ENCODE measurements at places on chromosomes 6 and 20.

- no peak for DNase-seq
These were observed 101.5 kb downstream of the CD2AP start for GRCh38 chr6:47579040-47579439.

- no peak for DNase-seq
These were observed 129.4 kb downstream of the CDH26 start for GRCh38 chr20:60087563-60088105.

GRCh38 chr20:43102394-43102793 lies 87.3 kb downstream of the PTPRT start:
- no peak for DNase-seq

- no peak for DNase-seq
These were observed 1.3 kb upstream of the OCSTAMP start for GRCh38 chr20:46551522-46552381.

- DNase-seq, result no peak
These were observed 313.0 kb downstream of the FRK start for GRCh38 chr6:115747719-115748118.

GRCh38 chr6:127959869-127960268 lies 59.0 kb upstream of the THEMIS start:
- DNase-seq, result no peak

DNA sequence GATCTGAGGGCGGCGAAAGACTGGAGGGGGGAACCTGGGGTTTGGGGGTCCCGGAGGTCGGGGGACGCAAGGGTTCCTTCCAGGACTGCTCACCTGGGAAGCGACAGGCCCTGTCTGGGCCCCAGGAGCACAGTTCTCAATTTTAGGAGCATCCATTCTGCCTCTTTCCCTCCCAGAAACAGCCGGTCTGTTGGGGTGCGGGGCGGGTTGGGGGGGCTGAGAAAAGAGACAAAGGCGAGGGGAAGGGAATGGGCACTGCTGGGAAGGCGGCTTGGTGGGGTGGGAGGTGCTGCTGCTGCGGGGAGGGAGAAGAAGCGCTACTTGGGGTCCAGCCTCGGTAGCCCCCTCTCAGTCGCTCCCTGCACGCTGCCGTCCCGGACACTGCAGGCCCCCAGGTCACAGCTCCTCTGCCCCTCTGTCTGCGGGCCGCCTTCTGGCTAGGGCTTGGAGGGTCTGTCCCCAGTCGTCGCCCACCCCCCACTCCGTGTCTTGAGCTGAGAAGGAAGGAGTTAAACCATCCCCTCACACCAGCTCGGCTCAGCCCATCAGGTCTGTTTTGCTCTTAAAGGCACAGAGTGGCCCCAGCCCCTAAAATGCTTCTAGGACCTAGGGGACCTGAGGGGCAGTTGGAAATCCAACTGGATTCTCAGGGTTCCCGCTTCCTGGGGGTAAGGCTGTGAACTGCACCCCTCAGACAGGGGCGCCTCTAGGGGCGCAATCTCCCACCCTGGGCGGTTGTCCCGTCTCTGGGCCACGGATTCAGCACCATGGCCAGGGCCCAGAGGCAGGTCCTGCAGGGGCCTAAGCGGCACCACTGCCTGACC lies 690 bp downstream of the GDAP1L1 start:
- DNase-seq, result no peak

- DNase-seq, result no peak
These were observed 56.1 kb downstream of the FIG4 start for GRCh38 chr6:109747221-109747620.

DNA sequence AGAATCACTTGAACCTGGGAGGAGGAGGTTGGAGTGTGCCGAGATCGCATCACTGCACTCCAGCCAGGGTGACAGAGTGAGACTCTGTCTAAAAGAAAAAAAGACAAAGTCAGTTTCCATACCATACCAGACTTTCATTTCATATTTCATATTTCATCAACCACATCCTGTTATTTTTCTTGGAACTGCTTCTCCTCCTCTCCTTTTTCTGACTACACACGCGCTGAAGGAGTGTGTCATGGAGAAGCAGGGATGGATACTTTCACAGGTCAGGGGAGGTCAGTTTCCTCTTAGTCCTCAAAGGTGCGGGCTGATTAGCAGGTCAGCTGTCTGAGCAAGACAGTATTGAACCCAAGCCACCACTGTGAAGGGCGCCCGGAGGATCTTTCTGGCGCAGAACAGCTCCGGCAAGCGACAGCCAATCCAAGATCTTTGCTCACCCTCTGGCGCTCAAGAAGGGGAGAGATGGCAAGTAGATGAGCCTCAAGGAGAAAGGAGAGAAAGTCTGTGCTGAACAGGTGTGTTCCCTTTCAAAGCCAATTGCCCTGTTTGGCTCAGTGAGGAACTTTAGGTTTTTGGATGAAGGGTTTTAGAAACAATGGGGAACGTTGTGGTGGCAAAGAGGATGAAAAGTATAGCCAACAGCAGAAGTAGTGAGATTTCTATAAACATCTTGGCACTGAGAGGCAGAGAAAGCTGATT lies 18.9 kb upstream of the SYNJ2 start:
- no peak for DNase-seq

GRCh38 chr6:15365273-15365687 lies 119.4 kb downstream of the JARID2 start:
- peak; percentile 64 for DNase-seq

- no peak for DNase-seq
These were observed 16.0 kb downstream of the UQCC2 start for GRCh38 chr6:33695451-33695887.

- no peak for DNase-seq
These were observed 68.7 kb upstream of the FBXO30 start for GRCh38 chr6:145883263-145883662.

DNA sequence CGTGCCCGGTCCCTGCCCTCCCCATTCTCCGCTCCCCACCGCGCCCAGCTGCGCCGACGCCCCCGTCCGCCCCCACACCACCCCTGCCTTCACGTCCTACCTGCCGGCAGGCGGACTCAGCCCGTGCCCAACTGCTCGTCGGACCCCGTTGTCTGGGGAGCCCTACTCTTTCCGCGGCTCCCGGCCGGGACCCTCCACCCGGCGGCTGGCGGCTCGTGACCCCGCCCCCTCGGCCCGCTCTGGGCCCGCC lies at the start of gene SERAC1:
TSS of gene SERAC1 (minus strand) at position 223 of the 250 bp plus-strand sequence. CDS start 9,899 bp downstream, outside the sequence.
- DNase-seq, result no peak

DNA sequence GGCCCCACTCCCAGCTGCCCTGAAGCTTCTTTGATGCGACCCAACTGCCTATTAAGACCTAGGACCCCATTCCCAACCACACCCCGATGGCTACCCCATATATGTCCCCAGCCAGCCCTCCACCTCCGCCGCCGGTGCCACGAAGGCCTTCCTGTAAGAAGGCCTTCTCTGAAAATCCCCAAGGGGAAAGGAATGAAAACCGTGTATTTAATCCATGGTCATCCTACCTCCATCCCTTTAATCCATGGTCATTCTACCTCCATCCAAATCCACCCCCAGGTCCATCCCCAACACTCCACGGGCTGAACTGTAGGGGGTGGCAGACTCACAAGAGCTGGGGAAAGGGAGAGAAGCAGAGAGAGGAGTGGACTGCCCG lies 545 bp upstream of the VSX1 start:
- DNase-seq, result no peak

DNA sequence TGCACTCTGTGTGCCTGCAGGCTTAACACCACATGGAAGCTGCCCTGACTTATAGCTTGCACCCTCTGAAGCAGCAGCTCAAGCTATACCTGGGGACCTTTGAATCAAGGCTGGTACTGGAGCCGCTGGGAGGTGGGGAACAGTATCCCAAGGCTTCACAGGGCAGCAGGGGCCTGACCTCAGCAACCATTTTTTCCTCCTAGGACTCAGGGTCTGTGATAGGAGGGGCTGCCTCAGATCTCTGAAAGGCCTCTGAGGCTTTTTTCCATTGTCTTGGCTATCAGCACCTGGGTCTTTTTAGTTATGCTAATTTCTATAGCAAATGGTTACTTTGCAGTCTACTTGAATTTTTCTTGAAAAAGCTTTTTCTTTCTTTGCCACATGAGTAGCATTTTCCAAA lies 80.2 kb upstream of the OPRM1 start:
- no peak for DNase-seq

GRCh38 chr6:43773980-43774775 lies 4.2 kb downstream of the VEGFA start:
- DNase-seq, result no peak

GRCh38 chr6:4313044-4313686 lies 177.8 kb upstream of the ECI2 start:
- no peak for DNase-seq

DNA sequence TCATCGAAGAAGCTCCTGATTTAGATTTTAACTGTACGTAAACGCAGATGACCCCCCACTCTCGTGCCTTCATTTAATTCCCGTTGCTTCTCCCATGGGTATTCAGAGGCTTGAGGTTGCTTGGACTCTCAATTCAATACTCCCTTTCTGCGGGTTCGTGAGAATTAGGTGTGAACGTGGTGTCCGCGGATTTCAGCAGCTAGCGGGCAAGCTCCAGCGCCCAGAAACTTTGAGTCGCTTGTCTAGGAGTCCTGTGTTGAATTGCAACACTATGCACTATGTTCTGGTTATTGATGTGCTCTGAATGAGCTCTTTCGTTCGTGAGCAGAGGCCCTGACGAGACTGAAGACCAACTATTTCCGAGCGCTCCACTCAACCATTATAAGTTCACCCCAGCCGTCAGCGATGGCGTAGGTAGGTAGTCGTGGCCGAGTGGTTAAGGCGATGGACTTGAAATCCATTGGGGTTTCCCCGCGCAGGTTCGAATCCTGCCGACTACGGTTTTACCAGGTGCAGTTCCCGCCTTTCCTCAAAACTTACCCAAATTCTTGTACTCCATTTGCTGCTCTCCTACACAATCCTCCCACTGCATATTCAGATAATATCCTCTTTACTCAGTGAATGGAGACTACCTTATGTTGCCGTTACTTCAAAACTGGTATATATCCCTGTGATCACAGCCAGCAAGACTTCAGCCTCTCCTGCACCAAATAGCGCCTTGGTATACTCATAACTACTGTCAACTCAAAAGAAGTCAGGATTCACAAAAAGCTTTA lies 72.6 kb upstream of the ZNF184 start:
- no peak for DNase-seq

DNA sequence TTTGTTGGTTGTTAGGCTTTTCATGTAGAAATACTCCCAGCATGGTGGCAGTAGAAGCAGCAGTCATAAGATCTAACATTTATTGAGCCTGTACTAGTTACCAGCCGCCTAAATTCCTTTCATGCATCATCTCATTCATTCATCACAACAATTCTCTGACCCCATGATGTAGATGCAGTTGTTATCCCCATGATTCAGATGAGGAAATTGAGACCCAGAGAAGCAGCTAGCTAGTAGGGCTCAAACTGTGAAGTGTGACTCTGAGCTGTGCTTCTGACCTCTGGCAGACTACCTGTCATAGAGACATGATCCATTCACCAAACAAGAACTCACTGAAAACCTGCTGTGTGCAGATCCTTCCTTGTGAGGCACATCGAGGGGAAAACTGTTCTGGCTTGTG lies 16.9 kb downstream of the RREB1 start:
- DNase-seq, result no peak

DNA sequence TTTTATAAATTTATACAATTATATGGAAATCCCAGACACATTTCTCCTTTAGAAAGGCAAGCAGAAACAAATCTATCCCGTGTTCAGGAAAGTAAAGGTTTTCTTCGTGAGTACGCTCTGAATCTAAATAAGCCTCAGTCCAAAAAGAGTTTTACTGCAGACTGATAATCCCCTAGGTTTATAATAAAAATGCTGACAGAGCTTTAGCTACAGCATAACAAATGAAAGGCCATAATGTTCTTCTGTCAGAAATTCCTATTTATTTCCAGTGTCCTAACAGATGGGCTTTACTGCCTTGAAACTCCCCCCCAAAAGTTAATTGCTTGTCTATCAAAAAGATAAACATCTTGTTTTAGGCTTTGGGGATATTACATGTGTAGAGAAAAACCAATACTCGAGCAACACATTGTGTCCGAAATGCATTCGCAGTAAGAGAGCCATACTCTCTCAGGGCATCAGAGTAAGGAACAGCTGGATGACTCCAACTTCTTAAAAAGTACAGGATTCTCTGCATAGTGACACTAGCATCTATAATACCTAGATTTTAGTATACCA lies 109.0 kb downstream of the PRKN start:
- DNase-seq, result no peak

- DNase-seq, result peak; percentile 34
These were observed 584 bp downstream of the PTK7 start for GRCh38 chr6:43076464-43077332.

GRCh38 chr6:153568628-153569027 lies 437.5 kb upstream of the RGS17 start:
- DNase-seq, result no peak

DNA sequence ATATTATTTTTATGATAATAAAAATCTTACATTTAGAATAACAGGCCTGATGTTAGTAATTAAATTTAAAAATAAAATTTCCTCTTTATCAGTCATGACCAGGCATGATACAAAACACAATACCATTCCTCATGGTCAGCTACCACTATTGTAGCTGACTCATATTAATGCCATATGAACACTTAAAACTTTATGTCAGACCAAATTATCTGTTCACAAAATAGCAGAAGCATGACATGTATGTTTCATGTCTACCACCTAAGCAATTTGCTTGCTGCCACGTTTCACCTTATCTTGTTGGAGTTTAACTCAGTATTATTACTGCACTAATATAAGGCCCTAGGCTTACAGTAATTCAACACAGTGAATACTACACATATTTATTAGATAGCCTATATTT lies 65.7 kb downstream of the HTR1B start:
- DNase-seq, result no peak

- no peak for DNase-seq
These were observed 9.3 kb downstream of the NUDT3 start for GRCh38 chr6:34383161-34383631.

DNA sequence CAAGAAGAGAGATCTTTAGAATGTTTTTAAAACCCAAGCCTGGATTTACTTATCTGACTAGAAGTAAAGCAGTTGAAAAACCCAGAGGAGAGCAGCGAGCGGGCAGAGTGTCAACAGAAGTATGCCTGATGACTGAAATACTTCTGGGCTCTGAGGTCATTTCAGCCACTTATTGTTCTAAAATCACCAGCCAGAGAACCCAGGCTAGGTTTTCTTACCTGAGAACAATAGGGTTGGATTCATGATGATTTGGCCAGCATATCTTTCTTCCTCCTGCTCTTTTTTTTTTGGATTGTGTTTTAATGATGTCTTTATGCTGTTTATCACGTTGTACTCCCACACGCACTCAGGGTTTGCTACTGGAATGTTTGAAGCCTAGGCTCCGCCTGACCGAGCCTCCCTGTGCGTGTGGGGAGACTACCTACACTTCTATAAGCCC lies 63.0 kb upstream of the KIF25 start:
- DNase-seq, result no peak

- no peak for DNase-seq
These were observed 97.4 kb downstream of the EPB41L2 start for GRCh38 chr6:130965656-130966055.

GRCh38 chr6:170317718-170318117 lies 11.2 kb downstream of the FAM120B start:
- no peak for DNase-seq

GRCh38 chr6:114281496-114281895 lies 61.3 kb downstream of the HS3ST5 start:
- no peak for DNase-seq

DNA sequence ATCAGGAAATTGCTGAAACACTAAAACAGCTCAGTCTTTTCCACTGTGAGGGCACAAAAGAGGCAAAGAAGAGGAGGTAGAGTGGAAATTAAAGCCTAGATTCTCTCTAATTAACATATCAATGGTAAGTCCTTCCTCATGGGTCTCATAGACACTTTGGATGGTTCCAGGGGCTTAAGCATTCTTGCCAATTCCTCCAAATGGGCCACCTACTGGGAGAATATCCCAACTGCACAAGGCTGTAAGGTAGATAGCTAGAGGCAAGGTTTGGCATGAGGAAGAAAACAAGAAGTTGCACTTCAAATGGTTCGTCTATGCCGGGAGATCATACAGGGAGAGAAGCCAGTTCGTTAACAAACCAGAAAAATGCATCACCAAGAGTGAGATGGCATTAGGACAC lies 107.6 kb upstream of the KHDRBS2 start:
- DNase-seq, result no peak

Data from NCI-H510A (cell line).